HS-5 (cell line): ENCODE measurements at places on chromosomes 11 and 22.

DNA sequence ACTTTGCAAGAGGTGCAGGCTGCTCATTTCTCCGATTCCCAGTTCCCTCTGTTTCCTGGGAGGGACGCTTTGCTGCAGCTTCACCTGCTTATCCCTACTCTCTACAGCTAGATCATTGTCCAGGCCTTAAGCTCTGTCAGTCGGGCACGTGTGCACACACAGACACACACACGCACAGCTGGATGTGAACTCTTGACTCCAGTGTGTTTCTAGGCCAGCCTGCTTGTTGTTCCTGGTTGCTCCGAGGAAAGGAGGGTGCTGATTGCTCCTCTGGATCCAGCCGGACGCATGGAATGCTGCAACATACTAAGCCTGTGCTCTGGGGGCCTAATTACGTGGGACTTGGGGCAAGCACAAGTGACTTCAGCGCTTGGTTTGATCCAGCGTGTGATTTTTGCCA is 19.7 kb downstream of the ZNRF3 start:
- no peak for DNase-seq

DNA sequence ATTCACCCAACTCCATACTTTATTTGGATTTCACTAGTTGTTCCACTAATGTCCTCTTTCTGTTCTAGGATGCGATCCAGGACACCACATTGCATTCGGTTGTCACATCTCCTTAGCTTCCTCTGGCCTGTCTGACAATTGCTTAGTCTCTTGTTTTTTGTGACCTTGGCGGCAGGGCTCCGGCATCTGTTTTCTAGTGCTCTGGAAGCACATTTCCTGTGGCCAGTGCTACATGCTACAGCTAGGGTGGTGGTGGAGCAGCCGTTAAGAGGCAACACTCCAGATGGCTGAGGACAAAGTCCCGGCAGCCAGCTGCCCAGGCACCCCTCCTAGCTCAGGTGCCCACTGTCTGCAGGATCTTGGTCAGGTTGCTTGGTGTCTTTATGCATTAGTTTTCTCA is 6.8 kb downstream of the STX3 start:
- no peak for DNase-seq

GRCh38 chr11:105609341-105609781 is 512 bp upstream of the GRIA4 start:
- DNase-seq = no peak

GRCh38 chr11:86070142-86071056 is 1.5 kb upstream of the PICALM start:
- no peak for DNase-seq

GRCh38 chr11:117875382-117876058 is 938 bp downstream of the FXYD6 start:
- DNase-seq = no peak

- DNase-seq = no peak
Measured at GRCh38 chr22:22935546-22936157, 48.0 kb downstream of the IGLL5 start.

DNA sequence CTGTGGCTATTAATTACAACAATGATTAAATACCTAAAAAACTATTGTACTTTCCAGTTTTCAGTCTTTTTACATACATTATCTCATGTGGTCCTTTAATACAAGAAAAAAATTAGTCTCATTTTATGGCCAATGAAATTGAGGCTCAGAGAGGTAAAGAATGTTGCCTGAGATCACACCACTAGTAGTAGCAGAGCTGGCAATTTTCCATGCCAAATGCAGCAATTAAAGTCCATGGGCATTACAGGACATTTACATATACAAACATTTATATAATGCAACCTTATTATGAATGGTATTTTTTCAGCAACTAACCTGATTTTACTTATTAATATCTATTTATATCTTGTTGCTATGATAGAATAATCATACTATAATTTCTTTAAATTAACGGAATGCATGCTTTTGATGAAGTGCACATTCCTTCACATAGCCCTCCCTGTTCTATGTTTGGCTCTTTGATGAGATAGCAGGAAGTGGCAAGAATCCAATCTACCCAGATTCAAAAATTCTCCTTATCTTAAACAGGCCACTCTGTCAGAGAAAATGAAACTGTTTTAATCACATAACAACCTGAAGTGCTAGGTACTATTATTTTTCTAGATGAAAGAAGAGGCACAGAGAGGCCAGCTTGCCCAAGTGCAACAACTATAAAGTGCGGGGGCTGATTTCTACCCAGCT is 120.9 kb upstream of the LDLRAD3 start:
- DNase-seq = no peak

DNA sequence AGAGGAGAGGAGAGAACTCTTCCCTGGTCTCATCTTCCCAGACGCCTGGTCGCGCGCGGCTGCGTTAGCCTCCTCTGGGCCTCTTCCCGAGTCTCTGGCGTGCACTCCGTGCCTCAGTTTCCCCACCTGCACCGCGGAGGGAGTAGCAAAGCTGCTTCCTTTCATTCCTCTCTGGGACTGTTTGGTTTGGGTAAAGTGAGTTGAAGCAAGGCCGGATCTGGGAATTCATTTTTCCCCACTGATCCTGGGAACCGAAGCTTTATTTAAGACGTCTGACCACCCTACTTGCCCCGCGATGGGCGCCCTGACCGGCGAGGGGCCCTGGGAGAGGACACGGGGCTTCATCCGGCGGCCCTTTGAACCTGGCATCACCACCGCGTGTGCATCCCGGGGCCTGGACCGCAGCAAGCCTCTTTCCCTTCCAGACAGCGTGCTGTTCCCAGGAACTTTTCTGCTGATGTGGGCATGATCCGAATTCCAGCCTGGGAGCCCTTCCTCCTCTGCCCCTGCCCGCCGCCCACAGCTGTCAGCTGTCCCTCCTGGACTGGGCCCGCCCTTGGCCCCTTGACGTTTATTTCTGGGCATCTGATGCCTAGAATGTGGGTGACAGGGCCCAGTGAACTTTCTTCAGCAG is 758 bp downstream of the LDLRAD3 start:
- DNase-seq = no peak

DNA sequence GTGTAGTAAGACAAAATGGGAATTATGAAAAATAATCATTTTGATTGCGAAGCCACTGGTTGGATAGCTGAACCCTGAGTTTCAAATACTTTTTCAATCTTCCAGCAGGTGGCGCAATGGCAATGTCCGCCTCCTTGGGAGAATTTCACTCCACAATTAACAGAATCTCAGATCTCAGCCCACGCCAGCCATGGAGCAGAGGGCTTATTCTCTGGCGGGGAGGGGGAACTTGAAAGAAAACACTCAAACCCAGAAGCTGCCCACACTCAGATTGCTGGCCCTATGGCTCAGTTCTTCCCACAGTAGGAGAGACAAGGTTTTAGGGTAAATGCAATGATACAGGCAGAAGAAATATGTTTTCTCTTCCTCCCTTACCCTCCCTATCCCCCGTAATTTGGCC is 38.7 kb upstream of the RCN1 start:
- DNase-seq = no peak

DNA sequence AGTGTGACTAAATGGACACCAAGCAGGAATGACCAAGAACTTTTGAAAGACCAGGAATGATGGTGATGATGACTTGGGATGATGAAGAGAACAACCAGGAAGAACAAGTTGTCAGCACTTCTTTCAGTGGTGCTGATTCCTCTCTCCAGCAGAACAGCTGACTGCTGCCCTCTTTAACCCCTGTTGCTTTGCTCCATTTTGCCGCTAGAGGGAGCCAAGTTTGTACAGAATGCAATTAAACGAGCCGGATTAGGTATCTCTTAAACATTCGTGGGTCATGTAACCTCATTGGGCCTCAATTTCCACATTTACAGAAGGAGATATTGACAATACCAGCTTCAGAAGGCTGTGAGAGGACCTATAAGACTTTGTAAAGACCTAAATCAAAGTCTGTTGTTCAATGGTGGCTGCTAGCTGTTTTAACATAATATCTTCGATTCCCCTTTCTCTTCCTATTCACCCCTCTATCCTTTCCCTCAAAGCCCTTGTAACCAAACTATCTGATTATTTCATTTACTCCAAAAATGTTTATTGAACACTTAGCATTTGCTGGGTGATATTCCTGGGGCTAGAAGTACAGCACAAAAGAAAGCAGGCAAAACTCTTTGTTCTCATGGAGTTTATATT is 1.9 kb downstream of the OR4S1 start:
- DNase-seq = no peak

- no peak for DNase-seq
Measured at GRCh38 chr11:110242746-110243145, 53.7 kb downstream of the RDX start.

DNA sequence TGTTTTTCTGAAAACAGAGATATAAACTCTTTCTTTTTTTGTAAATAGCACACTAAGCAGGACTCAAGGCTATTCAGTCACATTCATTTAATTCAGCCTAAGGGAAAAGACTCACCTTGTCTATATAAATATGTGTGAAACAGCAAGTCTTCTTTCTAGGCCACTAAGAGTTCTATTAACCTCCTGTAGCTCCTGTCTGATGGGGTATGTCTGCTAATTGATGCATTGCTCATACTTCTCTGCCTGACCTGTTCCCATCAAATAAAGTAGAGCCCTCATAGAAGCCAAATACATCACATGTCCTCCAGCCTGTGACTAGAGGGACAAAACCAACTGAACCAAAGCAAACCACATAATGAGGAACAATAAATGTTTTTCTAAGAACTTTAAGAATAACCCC is 68.2 kb downstream of the MSANTD4 start:
- DNase-seq = no peak

- no peak for DNase-seq
Measured at GRCh38 chr11:6469599-6469998, 4.1 kb downstream of the TRIM3 start.

DNA sequence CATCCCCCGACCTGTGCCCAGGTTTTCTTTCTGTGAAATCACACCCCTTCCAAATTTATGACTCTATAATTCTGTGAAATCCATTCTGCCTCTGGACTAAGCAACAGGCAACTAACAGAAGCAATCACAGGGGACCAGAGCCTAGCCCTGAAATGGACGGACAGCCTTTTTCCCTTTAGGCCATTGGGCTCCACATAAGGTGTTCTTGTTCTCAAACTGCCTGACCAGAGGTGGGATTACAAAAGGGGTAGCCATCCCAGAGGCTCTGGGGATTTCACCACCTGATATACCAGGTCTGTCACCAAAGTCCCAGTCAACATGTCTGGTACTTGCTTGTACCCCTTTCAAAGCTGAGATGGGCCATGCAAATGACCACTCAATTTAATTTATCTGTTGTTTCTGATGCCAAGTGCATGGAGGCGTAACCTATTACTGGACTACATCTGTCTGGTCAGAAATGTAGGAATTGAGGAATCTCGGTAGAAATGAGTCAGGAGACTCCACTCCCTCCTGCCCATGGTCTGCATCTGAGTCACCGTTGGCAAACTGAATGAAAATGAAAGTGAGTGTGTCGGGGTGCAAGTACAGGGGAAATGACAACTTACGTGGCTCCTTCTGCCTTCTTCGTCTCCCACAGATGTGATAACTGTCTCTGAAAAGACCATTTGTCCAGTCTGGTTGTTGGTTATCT is 10.2 kb downstream of the DKK3 start:
- DNase-seq = peak; percentile 91

GRCh38 chr11:78856211-78856610 is 281.5 kb upstream of the NARS2 start:
- DNase-seq = no peak

DNA sequence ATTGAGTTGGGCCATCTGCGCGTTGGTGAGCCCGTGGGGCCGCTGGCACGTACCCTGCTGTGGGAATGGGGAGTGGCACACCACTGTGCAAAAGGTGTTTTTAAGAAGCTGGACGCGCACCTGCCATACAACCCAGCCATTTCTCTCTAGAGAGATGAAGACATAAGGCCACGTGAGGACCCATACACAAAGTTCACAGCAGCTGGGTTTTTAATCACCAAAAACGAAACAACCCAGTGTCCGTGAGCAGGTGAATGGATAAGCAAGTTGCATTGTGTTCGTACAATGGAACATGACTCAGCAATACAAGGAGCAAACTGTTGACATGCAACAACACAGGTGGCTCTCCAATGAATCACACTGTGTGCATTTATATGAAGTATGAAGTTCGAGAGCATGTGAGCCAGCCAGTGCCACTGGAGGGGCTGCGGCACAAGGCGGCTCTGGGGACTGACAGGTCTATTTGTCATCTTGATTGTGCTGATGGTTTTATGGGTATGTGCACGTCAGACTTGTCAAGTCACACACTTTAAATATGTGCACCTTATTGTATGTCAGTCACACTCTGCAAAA is 30.6 kb upstream of the PANX2 start:
- DNase-seq = no peak

GRCh38 chr11:104148706-104149105 is 15.2 kb downstream of the PDGFD start:
- DNase-seq = no peak

- DNase-seq = no peak
Measured at GRCh38 chr11:62702246-62702645, 5.0 kb downstream of the BSCL2 start.

DNA sequence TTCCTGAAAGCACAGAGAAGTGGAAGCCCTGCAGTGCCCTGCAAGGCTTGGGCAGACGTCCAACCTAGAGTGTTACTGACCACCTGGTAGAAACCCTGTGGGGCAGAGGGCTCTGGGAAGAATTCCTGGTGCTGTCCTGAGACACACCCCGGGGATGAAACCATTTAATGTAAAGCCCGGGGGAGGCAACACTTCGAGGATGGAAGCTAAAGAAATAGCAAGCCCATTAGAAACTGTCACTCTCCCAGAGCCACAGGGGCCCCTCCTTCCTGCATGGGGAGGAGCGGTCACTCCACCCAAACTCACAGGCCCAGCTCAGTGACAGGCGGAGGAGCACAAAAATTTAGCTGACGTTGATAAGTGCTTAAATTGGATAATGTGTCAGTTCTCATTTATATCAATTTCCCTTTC is 57.6 kb downstream of the NRXN2 start:
- DNase-seq = no peak

GRCh38 chr11:72233056-72233772 is 8.6 kb downstream of the INPPL1 start:
- no peak for DNase-seq

DNA sequence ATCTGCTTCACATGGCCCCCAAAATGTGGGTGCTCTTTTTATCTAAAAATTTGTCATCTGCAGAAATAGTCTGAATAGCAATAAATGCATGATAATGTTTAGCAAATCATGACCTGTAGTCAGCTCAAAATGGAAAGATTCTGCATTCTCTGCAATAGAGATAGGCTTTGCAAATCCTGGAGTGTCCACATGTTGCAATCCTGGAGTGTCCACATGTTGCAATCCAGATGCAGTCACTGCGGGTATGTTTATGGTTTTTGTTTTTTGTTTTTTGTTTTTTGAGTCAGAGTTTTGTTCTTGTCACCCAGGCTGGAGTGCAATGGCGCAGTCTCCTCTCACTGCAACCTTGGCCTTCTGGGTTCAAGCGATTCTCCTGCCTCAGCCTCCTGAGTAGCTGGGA is 20.2 kb upstream of the LRRC32 start:
- DNase-seq = no peak
